HFF-Myc (cell line): ENCODE measurements at places on chromosomes 16 and 17.
A peak's percentile ranks its signal among the peaks of the same experiment; 100 is the strongest.

DNA sequence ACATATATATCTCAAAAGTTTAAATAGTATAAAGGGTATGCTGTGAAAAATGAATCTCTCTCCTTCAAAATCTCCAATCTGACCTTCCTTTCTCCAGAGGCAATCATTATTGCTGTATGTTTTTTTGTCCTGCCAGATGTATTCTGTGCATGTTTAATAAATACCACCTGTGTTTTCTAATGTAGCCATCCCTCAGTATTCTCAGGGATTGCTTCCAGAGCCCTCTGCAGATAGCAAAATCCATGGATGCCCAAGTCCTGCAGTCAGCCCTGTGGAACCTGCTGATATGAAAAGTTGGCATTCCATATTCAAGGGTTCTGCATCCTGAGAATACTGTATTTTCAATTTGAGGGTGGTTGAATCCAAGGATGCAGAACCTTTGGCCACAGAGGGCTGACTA lies 42.9 kb downstream of the BPTF start:
- no peak for DNase-seq

GRCh38 chr17:61617330-61617729 lies 26.3 kb upstream of the NACA2 start:
- DNase-seq, result no peak

DNA sequence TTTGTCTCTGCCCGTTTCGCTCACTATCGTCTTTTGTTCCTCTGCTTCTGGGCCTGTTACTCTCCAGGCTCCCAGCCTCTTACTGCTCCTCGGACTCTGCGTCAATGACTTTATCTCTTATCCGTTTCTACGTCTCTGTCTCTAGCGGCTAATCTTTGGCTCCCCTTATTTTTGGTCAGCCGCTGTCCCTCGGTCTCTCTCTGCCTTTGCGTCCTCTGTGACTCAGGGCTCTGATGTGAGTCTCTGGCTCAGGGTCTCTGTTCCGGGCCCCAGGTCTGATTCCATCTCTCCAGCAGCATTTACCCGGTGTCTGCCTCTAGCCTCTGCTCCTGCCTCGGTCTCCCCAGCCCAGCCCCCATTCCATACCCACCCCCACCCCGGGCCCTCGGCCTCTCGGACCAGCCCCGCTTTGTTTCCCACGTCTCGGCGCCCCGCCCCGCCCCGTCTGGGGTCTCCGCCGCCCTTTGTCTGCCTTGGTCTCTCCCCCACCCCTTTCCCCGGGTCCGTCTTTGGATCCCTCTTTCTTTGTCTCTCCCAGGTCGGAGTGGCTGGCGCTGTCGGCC lies 547 bp upstream of the ZNF48 start:
- DNase-seq, result no peak

- DNase-seq, result no peak
These were observed 479.3 kb upstream of the ZFHX3 start for GRCh38 chr16:73527187-73527586.

DNA sequence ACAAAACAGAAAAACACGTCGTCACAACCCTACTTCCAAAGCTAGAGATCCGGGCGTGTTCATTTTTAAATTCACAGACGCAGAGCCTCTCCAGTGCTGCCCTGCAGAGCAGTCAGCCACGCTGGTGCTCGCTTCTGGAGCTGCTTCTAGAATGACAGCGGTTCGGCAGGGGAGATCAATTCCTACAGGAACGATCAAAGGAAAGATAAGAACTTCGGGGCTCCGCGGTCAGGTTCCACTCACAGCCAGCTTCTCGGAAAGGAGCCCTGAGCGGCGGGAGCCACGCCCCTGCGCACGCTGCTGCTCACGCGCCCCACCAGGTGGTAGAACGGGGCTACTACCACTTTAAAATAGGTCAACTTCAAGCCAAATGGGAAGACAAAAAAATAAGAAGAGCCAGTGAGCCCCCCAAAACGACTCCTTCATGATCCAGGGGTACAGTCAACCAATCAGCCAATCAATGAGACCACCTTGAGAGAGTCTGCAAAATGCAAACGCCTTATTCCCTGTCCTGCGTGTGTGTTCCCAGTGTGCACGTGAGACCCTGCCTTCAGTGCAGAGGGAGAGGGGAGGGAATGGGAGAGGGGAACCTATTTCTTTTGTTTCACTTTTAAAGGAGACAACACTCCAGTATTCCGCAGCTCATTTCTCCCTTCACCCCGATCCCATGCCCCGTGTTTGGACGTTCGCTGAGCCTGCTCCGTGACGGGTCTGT lies 209.7 kb downstream of the RBFOX3 start:
- DNase-seq, result peak; percentile 10

GRCh38 chr16:11042191-11042590 lies 97.8 kb downstream of the CLEC16A start:
- no peak for DNase-seq

DNA sequence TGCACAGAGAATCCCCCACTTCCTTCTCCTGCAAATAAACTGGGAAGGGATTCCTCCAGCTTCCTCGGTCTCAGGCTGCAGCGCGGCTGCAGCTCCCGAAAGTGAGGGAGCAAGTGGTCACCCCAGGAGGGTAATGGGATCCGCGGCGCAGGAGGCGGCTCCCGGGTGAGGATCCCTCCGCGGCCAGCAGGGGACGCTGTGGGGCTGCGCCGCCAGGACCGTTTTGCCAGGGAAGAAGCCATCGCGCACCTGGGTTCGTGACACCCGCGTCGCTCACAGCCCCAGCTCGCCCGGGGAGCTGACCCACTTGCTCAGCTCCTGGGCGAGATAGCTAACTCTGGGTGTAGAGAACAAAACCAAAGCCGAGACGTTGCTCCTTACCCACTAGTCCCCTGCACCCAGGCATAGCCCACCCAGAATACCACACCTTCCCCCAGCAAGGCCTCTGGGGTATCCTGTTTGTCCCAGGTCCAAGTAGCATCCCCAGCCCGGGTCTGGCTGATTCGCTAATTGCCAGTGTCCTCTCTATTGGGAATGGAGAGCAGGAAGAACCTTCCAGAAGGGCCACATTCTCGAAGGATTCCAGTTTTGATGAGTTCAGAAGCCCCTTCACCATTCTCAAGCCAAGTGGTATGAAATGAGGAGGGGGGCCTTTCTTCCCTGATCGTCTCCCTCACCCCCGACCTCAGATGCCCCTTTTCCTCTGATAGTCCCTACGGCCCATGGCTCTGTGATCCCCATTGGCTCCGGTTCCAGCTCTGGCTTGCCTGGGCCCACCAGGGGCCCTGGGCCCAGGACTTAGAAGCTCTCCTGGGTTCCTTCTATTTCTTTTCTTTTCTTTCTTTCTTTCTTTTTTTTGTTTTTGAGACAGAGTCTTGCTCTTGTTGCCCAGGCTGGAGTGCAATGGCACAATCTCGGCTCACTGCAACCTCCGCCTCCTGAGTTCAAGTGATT lies 14.1 kb downstream of the CYGB start:
- DNase-seq, result no peak

GRCh38 chr16:8956265-8957062 lies 7.2 kb downstream of the USP7 start:
- DNase-seq, result no peak

DNA sequence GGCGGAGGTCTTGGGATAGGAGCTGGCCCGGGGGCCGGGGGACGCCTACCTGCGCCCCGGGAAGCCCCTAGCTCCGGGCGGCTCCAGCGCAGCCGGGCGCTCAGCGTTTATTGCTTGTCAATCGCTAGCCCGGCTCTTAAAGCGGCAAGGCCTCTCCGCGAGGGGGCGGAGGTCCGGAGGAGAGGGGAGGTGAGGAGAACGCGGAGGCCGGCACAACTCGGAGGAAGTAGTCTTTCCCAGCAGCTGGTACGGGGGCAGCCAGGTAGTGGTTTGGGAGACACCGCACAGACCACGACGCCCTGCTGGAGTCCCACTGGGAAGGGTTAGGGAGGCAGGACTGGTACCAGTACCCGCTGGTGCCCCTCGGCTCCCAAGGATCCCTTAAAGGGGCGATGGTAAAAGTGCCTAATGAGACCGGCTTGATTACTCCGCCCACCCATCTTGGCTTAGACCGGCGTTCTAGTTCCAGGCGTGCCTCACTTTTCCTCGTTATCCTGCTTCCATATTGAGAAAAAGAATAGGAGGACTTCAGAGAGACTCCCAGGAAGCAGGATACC lies at the start of gene MPP2:
Gene MPP2 (minus strand): TSS at position 112 of the 557 bp plus-strand sequence. CDS start 3,076 bp downstream, outside the sequence.
- DNase-seq, result no peak

DNA sequence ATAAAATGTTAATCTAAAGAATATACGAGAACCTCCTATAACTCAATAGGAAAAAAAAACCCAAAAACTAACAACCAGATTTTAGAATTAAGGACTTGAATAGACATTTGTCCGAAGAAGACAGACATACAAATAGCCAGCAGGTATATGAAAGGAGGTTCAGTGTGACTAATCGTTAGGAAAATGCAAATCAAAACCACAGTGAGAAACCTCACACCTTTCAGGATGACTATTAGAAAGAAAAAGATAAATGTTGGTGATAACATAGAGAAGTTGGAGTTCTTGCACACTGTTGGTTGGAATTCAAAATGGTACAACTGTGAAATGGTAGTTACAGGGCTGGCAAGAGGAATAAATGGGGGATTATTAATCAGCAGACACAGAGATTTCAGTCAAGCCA lies 339.0 kb downstream of the TMEM114 start:
- DNase-seq, result no peak

- DNase-seq, result no peak
These were observed 219.5 kb downstream of the NTN1 start for GRCh38 chr17:9240659-9241370.

GRCh38 chr17:56688151-56688550 lies 94.7 kb downstream of the NOG start:
- no peak for DNase-seq

- no peak for DNase-seq
These were observed 3.3 kb downstream of the GOT2 start for GRCh38 chr16:58730724-58731370.

DNA sequence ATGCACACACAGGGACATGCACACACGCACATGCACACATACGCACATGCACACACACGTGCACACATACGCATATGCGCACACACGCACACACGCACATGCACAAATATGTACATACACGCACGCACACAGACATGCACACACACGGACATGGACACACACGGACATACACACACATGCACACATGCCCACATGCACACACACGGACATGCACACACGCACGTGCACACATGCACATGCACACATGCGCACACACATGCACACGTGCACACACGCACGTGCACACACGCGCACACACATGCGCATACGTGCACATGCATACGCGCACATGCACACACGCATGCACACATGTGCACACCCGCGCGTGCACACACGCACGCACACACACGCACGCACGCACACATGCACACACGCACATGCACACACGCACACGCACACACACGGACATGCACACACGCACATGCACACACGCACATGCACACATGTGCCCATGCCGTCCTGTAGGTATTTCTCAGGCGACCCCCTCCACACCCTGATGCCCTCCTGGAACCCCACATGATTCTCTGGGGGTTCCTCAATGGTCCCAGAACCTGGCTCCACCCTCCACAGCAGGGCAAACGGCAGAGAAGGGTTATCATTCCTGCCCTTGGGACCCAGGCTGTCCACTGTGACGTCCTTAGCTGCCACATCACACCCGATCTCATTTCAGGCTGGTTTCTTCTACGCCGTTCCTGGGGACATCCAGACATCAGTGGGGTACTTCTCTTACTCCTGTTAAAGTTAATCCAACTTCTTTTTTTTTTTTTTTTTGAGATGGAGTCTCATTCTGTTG lies 9.6 kb upstream of the RBFOX3 start:
- no peak for DNase-seq

DNA sequence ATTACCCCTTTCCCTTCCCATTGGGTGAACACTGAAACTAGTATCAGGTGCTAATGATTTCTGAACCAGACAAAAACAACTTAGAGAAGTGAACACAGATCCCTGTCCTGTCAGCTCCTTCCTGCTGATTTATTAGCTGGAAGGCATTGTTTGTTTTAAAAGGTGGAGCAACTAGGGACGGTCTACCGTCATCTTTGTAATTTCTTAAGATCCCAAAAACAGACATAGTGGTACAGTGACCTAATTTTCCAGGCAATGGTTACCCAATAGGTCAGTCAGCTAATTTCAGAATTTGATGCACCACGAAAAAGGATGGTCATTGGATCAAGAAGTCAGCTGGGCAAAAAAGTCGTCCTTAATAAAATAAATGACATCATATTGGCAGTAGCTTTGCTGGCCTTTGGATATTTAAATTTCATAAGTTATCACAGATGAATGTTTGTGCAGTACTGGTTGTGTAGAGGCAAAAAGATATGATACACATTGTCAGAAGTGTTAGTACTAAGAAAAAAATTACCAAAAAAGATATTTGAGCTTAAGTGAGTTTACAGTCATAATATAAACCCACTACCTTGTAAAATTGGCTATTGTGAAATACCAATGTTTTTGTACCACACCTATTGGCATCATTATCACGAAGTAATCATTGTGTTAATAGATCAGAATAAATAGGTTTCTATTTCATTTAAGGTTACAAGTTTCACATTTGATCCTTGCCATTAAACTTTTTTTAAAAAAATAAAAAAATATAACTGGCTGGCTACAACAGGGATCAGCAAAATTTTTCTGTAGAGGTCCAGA lies 27.2 kb upstream of the KCNJ16 start:
- DNase-seq, result no peak

DNA sequence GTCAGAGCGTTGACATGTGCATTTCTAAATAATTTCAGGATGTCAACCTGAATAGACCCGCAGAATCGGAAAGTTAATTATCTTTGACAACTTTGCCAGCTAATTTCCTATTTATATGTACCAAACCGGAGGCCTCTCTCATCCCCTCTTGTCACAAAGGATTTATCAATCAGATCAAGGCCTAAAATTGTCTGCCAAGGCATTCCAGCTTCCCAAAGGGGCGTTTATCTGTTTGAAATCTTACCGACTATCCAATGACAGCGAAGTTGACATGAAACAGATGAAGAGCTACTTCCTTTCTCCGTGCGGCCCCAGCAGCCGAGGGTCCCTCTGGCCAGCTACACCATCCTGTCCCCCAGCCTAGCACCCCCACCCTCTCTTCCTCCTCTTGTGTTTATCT lies 223.7 kb upstream of the DYNLRB2 start:
- no peak for DNase-seq

DNA sequence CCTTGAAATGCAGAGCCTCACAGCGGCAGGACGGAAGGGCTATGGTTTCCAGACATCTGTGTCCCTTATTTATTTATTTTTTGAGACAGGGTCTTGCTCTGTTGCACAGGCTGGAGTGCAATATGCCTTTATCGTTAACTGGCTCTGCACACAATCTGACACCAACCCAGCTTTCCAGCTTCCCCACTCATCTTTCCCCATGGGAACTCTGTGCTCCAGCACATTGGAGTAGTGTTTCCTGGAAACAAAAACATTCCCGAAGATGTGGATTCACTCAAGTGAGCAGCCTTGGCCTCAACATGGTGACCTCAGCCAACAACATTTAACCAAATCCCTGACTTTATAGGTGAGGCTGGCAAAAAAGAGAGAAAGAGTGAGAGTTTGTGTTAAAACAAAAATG lies 307.1 kb downstream of the TMEM114 start:
- DNase-seq, result no peak
